ENCODE measurements at places on chromosomes 11 and 22.

DNA sequence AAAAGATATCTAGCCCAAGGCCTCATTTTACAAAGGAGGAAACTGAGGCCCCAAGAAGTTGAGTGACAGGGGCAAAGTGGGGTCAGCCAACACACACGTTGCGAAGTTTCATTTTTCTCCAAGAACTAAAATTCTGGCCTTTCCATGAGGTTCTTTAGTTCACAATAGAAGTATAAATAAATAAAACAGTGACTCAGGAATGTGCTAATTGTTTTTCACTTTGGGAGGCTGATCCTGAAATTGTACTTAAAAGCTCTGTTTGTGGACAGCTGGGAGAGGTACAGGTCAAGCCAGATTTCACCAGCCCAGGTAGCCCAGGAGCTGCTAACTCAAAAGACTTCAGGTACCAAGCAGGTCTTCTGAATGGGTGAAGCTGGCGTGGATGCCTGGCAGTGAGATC lies 105.2 kb downstream of the TRAF6 start:
- DNase-seq = no peak

DNA sequence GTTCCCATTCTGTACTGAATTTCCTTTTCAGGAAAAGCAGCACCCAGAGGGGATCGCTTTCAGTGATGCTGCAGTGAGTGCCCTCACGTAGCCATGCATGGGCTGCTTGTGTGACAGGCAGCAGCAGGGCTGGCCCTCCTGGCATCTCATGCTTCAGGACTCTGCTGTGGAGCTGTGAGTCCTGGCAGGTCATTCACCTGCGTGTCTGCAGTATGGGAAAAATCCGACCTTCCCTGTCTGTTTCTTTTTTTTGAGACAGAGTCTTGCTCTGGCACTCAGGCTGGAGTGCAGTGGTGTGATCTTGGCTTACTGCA lies 13.4 kb downstream of the GLB1L2 start:
- no peak for DNase-seq

- DNase-seq = no peak
Measured at GRCh38 chr11:57798905-57799559, 37.4 kb downstream of the CTNND1 start.

DNA sequence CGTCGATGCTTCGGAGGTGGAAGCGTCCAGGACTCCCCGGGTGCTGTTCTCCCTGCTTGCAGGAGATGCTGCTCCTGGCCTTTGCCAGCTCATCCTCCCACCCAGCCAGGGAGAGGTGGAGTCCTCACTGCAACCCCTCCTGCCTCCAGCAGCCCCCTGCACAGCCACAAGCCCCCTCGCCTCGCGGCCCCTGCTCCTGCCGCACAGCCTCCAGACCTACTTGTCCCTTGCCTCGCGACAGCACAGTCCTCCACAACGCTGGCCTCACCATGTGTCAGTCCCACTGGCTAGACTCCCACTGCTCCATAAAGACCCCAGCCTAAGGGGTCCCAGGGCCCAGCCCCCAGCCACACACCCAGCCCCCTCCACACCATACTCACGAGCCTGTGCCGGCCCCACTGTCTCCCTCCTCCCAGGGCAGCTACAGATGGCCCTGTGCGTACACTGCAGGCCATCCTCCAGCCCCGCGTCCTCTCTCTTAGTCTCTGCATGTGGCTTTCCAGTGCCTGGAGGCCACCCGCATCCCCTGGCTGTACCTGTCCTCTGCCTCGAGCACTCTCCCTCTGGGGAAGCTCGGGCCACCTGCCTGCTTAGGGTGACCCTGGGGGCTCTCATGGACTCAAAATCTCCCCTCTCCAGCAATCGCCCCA lies 91.5 kb downstream of the CELSR1 start:
- no peak for DNase-seq

- no peak for DNase-seq
Measured at GRCh38 chr22:44248926-44249325, 63.8 kb downstream of the SHISAL1 start.

- DNase-seq = no peak
Measured at GRCh38 chr11:35992548-35992947, 48.7 kb downstream of the LDLRAD3 start.

DNA sequence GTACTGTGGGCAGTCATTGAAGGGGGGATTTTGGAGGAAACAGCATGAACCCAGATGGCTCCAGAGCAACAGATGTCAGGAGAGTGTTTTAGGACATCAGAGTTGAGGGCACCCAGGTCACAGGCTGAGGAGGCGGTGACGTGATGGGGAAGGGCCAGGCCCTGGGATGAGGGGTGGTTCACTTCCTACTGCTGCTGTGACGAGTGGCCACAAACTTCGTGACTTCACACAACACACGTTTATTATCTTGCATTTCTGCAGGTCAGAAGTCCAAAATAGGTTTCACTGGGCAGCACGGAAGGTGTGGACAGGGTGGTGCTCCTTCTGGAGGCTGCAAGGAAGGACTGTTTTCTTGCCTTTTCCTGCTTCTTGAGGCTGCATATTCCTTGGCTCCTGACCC lies 77.7 kb upstream of the RAB1B start:
- DNase-seq = no peak

GRCh38 chr11:74717221-74717969 lies 13.8 kb downstream of the CHRDL2 start:
- no peak for DNase-seq

DNA sequence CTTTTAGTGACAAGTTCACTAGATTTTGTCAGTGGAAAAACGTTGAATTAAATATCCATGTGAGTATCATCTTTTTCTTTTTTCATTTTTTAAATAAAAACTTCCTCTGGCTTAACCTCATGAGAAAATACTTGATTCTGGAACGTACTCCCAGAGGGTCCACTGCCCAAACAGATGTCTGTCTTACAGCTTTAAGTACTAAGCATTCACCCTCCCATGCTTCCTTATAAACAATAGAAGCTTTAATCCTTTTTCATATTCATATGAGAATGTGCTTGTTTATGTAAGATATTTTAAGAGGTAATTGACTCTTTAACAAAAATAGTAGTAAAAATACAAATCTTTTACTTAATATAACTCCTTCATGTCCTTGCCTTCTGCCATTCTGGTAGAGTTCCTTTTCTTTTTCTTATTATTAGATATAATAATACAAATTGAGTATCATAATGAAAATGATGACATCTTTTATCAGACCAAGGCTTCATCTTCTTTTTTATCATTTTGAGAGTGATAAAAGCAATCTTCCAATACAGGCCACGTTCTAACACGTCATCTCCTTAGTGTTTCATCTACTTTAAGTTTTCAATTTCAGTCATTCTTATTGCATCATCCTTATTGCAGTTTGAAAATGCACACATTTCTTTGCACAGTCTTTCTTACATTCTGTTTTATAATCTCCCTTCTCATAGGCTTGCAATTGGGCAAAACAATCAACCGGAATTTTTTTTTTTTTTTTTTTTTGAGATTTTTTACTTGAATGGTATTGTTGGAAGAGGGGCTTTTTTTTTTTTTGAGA lies 69.5 kb upstream of the MYO18B start:
- no peak for DNase-seq

DNA sequence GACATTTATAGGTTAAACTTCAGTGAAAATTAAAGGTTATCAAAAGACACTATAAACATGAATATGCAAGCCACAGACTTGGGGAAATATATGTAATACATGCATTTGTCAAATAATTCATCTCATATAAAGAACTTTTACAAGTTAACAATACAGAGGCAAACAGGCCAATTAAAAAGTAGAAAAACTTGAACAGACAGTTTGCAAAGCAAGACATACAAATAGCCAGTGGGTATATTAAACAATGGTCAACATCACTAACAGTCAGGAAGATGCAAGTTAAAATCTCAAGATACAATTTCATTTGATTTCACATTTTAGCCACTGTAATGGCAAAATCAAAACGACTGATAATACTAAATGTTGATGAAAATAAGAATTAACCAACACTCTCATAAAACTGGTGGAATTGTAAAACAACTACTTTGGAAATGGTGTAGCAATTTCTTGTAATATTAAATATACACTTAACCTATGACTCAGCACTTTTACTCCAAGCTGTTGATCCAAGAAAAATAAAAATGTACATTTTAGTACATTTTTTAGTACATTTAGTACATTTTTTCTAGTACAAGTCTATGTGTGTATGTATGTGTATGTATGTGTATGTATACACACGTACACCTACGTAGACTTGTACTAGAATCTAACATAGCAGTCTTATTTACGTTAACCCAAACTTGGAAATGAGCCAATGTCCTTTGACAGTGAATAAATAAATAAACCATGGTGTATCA lies 62.8 kb downstream of the LRRC74B start:
- no peak for DNase-seq

DNA sequence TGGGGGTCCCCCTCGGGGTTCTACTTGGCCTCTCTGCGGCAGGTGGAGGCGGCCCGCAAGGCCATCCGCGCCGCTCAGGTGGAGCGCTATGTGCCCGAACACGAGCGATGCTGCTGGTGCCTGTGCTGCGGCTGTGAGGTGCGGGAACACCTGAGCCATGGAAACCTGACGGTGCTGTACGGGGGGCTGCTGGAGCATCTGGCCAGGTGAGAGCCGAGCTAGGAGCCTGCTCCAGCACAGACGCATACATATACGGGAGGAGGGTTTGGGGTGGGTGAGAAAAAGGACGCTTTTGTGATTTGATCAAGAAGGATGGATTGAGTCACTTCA lies 415 bp downstream of the CENATAC start:
- no peak for DNase-seq

- no peak for DNase-seq
Measured at GRCh38 chr11:42311514-42311913, 852.1 kb upstream of the LRRC4C start.

- no peak for DNase-seq
Measured at GRCh38 chr11:62143727-62144126, 19.9 kb downstream of the INCENP start.
